ENCODE measurements at places on chromosomes 16 and 17. TPM values are rescaled to one million over a fixed set of nuclear protein-coding genes. Genes with fewer than 3 reads are reported as not detected.

SLC35G6 gene
- not detected for total RNA-seq

CFAP97D1 gene
- 0.12 TPM for total RNA-seq

DPEP3 gene
- total RNA-seq = not detected

IRX3 gene
- not detected for total RNA-seq

CD300LB gene
- not detected for total RNA-seq
